ENCODE measurements at places on chromosomes 5 and 9.
A peak's percentile ranks its signal among the peaks of the same experiment; 100 is the strongest.

DNA sequence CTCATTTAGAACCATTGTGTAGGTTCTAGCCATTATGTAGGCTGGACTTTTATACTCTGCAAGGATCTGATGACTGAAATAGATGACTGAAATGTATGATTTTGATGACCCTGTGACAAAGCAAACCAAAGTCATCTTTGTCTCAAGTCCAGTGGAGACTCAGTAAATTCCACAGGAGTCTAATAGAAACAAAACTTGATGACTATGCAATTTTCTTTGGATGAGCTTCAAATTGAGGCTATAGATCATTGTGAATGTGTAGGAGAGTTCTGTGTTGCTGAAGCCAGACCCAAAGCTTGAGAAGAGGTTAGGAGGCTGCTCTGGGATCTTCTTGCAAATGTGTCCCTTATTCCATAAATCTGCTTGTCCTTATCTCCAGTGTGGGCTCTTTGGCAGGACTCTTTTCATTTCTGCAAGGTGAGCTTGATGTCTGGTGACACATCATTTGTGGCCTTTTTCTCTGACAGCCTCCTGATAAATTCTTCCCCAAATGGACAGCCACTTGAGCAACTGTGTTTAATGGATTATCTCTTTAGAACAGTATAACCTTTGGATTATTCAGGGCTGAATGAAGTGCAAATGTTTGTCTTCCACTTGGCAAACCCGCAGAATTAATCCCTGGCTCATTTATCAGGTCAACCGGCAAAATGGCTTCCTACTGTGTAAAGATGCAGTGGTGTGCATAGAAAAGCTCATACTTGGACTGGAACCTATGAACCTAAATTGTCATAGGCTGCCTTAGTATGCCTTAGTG lies 235.1 kb upstream of the ANKH start:
- no peaks in the 10 kb centered on the region for H3K36me3 ChIP-seq
- no peaks in the 10 kb centered on the region for H3K27me3 ChIP-seq
- no peaks in the 10 kb centered on the region for H3K4me1 ChIP-seq
- DNase-seq, result no peak

GRCh38 chr5:43121913-43122484 lies 1.3 kb downstream of the ZNF131 start:
- no peaks in the 10 kb centered on the region for H3K27me3 ChIP-seq
- H3K4me3 ChIP-seq, result peak overlapping the region; percentile 87
- H3K27ac ChIP-seq, result peak overlapping the region; percentile 73
- H3K36me3 ChIP-seq, result peaks cover 7% of the 10 kb centered on the region

DNA sequence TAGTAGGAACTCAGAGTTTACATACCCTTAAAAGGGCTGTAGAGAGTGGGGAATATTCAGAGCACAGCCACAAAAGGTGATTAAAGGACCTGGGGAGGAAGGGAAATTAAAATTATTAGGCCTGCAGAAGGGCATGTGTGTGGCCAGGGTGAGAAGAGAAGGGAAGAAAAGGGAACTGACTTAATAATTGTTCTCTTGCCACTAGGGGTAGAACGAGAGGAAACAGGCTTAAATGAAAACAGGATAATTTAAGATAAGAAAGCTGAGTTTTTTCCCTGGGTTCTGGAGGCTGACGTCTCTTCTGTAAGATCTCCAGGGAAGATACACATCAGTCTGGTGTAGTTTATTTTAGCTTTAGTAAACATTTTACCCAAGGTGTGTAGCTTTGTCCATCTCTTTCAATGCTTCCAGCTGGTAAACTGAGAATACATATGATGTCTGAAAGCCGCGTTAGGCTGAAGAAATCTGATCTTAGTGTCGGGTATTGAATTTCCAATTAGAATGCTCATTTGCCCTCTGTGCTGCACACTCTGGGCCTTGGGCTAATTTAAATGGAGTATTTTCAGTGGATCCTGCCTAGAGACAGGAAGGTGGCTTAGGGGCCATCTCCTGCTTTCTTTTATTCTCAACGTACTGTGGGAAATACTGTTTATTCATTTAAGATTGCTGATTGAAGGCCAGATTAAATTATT lies 416.8 kb downstream of the TMEM38B start:
- H3K27me3 ChIP-seq, result no peaks in the 10 kb centered on the region
- no peak overlapping the region for H3K27ac ChIP-seq
- no peak for DNase-seq

GRCh38 chr9:92737216-92737606 lies 27.4 kb downstream of the BICD2 start:
- no peaks in the 10 kb centered on the region for H3K36me3 ChIP-seq
- peaks cover 13% of the 10 kb centered on the region for H3K4me1 ChIP-seq
- no peak overlapping the region for H3K4me3 ChIP-seq
- no peak overlapping the region for H3K27ac ChIP-seq

DNA sequence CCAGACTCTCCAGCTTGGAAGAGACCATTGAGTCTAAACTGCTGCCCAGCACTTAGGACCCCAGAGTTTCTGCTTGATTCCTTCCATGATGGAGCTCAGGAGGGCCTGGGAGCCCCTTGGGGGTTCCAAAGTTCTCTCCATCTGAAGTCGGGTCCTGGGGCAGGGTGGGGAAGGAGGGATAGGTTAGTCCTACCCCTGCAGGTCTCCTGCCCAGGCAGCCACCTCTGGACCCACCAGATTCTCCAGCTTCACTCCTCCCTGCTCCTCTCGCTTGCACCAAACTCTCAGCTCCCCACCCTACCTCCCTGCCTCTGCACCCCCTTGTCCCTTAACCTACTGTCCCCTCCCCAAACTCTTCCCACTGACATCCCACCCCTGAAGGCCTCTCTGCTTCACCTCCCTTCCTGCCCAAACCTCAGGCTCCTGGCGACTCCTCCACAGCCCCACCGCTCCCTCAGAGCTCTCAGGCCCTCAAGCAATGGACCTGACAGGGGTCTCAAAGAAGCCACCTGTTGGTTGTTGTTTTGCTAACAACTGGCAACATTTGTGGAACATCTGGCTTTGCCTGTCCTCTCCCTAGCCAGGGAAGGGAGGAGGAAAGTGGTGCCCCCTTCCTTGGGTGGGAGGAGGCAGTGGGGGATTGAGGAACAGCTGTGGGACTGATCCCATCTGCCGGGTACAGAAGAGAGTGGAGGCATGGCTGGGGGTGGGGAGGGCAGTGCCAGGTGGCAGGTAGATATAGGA lies 137.5 kb downstream of the RGS3 start:
- H3K4me3 ChIP-seq, result no peak overlapping the region
- H3K4me1 ChIP-seq, result peaks cover 33% of the 10 kb centered on the region
- DNase-seq, result no peak
- H3K36me3 ChIP-seq, result peaks cover 14% of the 10 kb centered on the region

- no peak overlapping the region for H3K27ac ChIP-seq
- no peaks in the 10 kb centered on the region for H3K4me1 ChIP-seq
- DNase-seq, result no peak
- H3K27me3 ChIP-seq, result no peaks in the 10 kb centered on the region
- no peaks in the 10 kb centered on the region for H3K36me3 ChIP-seq
Measured at GRCh38 chr5:91690921-91691320, 307.8 kb upstream of the ARRDC3 start.

DNA sequence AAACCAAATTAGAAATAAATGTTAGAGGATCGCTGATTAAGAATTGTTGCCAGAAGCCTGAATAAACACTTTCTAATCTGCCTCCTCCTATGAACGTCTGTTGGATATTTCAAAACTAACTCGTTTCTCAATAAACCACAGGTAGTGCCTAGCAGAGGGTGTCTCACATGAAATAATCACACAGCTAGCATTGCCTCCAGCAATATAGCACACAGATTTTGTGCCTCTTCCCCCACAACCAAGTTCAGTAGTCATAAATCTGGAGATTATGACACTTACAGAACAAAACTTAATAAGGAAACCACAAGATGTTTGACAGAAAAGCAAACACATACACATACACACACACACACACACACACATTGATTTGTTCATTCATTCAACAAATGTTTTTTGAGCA lies 173.2 kb upstream of the CDH10 start:
- no peak for DNase-seq
- no peak overlapping the region for H3K27ac ChIP-seq
- no peaks in the 10 kb centered on the region for H3K36me3 ChIP-seq
- no peaks in the 10 kb centered on the region for H3K27me3 ChIP-seq
- H3K4me1 ChIP-seq, result no peaks in the 10 kb centered on the region
- no peak overlapping the region for H3K4me3 ChIP-seq

GRCh38 chr5:176144508-176144907 lies 93.7 kb upstream of the SIMC1 start:
- H3K27ac ChIP-seq, result no peak overlapping the region
- no peaks in the 10 kb centered on the region for H3K36me3 ChIP-seq
- peaks cover 3% of the 10 kb centered on the region for H3K27me3 ChIP-seq
- H3K4me1 ChIP-seq, result no peaks in the 10 kb centered on the region

GRCh38 chr5:169062690-169063089 lies 238.2 kb downstream of the SLIT3 start:
- no peak overlapping the region for H3K27ac ChIP-seq
- no peak for DNase-seq
- H3K27me3 ChIP-seq, result no peaks in the 10 kb centered on the region
- no peaks in the 10 kb centered on the region for H3K36me3 ChIP-seq
- H3K4me1 ChIP-seq, result peaks cover 8% of the 10 kb centered on the region

DNA sequence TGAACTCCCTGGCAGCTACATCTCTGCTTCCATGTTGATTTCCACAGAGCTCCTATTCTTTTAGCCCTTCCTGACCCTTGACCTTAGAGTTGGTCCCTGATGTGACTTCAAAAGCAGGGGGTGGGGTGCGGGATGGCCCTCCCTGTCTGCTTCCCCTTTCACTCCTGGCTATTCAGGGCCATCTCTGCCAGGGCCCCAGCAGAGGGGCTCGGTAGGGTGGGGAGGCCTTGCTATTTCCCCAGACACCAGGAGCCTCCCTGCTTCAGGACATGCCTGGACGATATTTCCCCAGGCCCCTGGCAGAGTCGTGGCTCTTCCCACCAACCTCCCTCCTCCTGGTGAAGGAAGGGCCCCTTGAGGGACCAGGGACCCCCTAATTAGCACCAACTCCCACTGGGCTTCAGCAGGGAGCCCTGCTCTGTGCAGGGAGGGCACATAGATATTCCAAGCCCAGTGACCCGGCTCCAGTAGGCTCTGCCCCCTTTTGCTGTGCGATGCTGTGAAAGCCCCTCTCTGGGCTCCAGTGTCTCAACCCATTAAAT lies 17.3 kb downstream of the CORO2A start:
- no peaks in the 10 kb centered on the region for H3K27me3 ChIP-seq
- H3K4me3 ChIP-seq, result no peak overlapping the region

- H3K27me3 ChIP-seq, result no peaks in the 10 kb centered on the region
- no peak overlapping the region for H3K4me3 ChIP-seq
- H3K36me3 ChIP-seq, result no peaks in the 10 kb centered on the region
- peaks cover 1% of the 10 kb centered on the region for H3K4me1 ChIP-seq
- H3K27ac ChIP-seq, result no peak overlapping the region
Measured at GRCh38 chr9:7094052-7094451, 336.3 kb downstream of the KDM4C start.

- H3K27ac ChIP-seq, result no peak overlapping the region
- no peak for DNase-seq
- H3K4me3 ChIP-seq, result no peak overlapping the region
- H3K27me3 ChIP-seq, result no peaks in the 10 kb centered on the region
- peaks cover 3% of the 10 kb centered on the region for H3K4me1 ChIP-seq
Measured at GRCh38 chr5:34790069-34790468, 48.9 kb upstream of the TTC23L start.

- no peaks in the 10 kb centered on the region for H3K4me1 ChIP-seq
- no peak overlapping the region for H3K4me3 ChIP-seq
Measured at GRCh38 chr9:31325778-31326177, 1058.7 kb upstream of the ACO1 start.

- H3K27ac ChIP-seq, result no peak overlapping the region
- peaks cover 2% of the 10 kb centered on the region for H3K4me1 ChIP-seq
- DNase-seq, result no peak
- H3K4me3 ChIP-seq, result no peak overlapping the region
- no peaks in the 10 kb centered on the region for H3K36me3 ChIP-seq
Measured at GRCh38 chr5:175246889-175247520, 197.0 kb downstream of the DRD1 start.
